Omental fat pad (tissue), 4 donors: ENCODE measurements at places on chromosomes 7 and 10. TPM values are rescaled to one million over a fixed set of nuclear protein-coding genes. Genes with fewer than 3 reads are reported as not detected.

- no peak for DNase-seq
These were observed 152.2 kb downstream of the TMEM178B start for GRCh38 chr7:141225916-141226618.

GRCh38 chr7:55052081-55052480 lies 33.3 kb downstream of the EGFR start:
- no peak for DNase-seq

DNA sequence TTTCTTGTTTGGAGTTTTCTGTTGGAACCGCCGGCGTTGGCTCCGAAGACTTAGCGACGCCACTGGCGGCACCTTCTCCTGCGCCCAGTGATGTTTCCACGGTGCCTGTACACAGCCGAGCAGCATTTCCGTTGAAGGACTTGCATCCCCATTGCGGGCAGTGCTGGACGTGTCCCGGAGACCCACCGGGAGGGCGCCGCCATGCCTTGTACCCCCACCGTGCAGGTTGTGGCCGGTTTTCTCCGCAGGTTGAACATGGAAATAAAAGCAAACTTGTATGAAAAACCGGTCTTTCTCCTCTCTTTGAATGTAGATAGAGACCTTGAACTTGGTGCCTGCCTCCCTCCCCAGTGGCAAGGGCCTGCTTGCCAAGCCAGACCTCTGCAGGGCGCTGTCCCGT lies 22.9 kb upstream of the CHST12 start:
- no peak for DNase-seq

DNA sequence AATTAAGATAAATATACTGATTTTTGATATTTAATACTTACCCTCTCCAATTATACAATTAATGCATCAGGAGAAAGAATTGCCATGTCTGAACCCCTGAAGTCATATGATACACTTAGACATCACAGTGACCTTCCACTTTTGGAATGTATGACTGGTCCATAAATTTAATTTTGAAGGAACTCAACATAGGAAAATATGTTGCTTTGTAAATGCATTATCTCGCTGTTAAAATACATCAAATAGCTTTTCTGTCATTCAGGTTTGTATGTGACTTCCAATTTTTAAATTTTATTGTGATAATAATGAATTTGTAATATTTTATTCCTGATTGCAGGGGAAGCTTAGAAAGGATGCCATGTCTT lies 631.9 kb upstream of the ANKRD30A start:
- no peak for DNase-seq

The GRIFIN gene
- total RNA-seq: not detected

The ANKRD30A gene
- total RNA-seq: 0.79 TPM

DNA sequence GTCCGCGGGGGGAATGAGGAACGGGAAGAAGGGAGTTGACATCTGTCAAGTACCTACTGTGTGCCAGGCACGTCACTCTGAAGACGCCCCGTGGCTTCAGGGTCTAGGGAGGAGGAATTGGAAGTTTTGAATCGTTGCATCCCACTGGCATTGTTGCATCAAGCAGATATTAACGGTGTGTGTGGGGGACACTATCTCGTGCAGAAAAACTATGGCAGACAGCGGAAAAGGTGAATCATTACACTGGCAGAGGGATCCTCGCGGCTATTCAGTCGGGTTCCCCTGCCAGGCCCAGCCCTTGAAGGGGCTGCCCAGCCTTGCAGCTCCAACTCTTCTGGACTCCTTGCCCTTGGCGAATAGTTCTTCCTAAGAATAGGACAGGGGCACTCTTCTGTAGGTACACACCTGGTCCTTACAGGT lies 1.0 kb upstream of the KIAA1549 start:
- DNase-seq: no peak

GRCh38 chr7:55965805-55966421 lies 1.5 kb downstream of the NIPSNAP2 start:
- no peak for DNase-seq

GRCh38 chr7:74138334-74138867 lies 35.8 kb upstream of the EIF4H start:
- DNase-seq: no peak

The STEAP1 gene
- total RNA-seq: 58.7 TPM

The ITGB8 gene
- 3.9 TPM for total RNA-seq

DNA sequence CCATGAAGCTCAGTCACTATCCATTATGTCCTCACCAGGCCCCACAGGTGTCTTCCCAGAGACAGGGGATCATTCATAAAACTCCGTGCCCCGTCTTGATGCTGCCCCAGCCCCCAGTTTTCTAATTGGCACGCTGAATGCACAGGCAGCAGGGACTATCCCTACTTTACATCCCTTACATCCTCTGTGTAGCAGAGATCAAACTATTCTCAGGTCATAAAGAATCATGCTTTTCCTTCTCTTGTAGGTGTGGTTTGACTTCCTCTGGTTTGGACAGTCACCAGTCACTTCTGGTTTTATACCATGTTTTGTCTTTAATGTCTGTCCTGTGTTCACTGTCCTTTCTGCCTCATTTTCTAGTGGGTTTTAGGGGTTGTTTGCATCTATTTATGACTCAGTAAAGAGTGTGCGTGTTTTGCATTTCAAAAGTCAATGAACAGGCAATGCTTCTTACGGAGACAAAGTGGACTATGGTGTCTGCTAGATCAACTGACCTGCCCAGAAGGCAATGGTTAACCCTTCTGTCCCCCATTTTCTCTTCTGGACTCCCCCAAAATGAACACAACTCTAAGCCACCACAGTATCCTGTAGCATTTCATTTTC lies 140.4 kb upstream of the NPVF start:
- no peak for DNase-seq

DNA sequence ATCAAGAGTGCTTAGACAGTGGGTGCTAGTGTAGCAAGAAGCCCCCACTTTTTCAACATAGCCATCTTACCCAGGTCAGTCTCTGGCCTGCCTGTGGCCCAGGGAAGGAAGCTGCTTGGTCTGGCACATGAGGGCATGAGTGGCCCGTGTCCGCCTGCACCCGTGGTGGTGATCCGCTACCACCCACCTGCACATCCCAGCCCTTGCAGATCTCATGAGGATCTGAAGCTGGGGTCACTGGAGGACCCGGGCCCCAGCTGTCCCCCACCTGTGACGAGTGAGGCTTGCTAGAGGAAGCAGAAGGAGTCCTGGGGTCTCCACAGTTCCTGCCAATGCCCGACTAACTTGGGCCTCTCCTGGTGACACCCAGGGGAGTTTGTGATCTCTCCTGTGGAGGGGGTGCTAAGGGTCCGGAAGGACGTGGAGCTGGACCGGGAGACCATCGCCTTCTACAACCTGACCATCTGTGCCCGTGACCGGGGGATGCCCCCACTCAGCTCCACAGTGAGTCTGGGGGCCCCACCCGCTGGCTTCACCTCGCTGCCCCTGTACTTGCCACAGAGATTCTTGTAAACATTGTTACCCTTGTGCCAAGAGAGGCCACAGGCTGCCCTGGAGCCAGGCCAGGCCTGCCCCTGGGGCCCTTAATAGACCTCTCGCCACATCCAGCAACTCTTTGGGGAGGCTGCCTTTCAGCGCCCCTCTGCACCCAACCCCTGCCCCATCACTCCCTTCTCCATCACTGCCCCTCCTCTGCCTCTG lies 10.8 kb upstream of the VSIR start:
- DNase-seq: no peak

- no peak for DNase-seq
These were observed 227.1 kb downstream of the ARHGAP12 start for GRCh38 chr10:31701546-31701945.

The IDI1 gene
- 60.2 TPM for total RNA-seq

The VWA2 gene
- 0.48 TPM for total RNA-seq

DNA sequence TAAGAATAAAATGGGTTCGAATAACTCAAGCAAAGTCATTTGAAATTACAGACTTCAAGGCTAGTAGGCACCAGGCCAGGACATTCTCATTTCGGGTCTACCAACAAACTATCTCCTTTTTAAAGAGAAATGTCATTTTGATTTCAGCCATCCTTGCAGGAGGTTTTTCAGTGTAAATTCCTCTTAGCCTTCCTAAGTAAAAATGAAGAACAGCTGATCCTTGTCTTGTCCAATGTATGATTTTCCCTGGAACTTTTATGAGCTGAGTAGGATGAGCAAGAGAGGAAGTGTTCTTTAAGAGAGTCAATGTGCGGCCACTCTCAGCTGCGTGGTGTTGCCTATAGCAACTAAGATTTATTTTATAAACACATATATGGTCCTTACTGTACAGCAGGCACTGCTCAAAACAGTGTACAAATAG lies 110.1 kb downstream of the PLCE1 start:
- no peak for DNase-seq

The NXPH1 gene
- total RNA-seq: not detected

The GOLGA7B gene
- 0.19 TPM for total RNA-seq

GRCh38 chr10:77522268-77522809 lies 115.3 kb downstream of the KCNMA1 start:
- no peak for DNase-seq

DNA sequence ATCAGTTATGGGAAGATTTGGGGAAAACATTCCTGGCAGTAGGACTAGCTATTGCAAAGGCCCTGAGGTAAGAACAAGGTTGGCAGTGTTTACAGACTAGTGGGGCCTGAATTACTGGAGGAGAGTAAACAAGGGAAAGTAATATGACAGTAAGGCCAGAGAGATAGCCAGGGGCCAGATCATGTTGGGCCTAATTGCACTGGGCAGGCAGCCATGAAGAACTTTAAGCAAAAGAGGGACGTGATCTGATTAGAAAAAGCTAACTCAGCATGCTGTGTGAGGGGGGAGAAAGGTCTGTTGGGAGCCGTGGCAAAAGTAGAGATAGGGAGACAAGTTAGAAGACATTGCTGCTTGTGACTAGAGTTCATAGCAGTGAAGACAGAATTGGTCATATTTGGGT lies 9.2 kb downstream of the NUP42 start:
- DNase-seq: no peak

- DNase-seq: no peak
These were observed 76.7 kb downstream of the ZEB1 start for GRCh38 chr10:31395695-31396094.

The SLF2 gene
- 27.3 TPM for total RNA-seq

DNA sequence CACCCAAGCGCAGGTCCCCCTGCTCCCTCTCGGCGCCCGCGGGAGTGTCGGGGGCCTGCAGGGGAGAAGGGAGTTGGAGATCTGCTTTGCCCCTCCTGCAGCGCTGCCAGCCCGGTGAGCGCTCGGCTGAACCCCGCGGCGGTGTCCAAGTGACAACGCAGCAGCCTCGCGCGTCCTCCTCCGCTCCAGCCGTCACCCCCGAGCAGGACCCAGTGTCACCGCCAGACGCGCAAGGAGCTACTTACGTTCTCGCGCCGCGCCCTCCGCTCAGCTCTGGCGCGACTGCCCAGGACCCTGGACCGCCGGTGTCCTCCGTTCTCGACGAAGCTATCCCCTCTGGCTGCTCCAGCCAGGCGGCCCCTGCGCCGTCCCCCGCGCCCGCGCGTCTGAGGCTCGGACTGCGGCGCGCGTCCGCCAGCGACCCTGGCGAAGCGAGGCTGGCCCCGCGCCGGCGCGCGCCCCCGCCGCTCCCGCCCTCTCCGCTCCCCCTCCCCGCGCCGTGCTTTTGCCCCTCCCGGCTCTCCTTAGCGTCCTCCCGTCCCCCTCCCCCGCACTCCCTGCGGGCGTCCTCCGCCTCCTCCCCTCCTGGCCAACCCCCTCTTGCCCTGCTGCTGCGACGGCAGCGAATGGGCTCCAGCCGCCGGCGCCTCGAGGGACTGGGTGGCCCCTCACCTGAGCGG lies at the start of gene NRCAM:
Gene NRCAM, minus strand, starts transcription at position 439 of the 680 bp plus-strand sequence. CDS start 216,372 bp downstream, outside the sequence.
- no peak for DNase-seq

GRCh38 chr10:15879058-15879457 lies 18.8 kb upstream of the MINDY3 start:
- DNase-seq: no peak

- DNase-seq: no peak
These were observed 236.6 kb upstream of the TCF7L2 start for GRCh38 chr10:112713411-112713810.

GRCh38 chr7:88206254-88206653 lies 13.6 kb downstream of the SRI start:
- DNase-seq: no peak

The GPR37 gene
- 3.2 TPM for total RNA-seq

GRCh38 chr10:76285012-76285411 lies 853.6 kb downstream of the LRMDA start:
- no peak for DNase-seq

The TRIM74 gene
- total RNA-seq: not detected

The C10orf95 gene
- total RNA-seq: not detected

The ACSM6 gene
- total RNA-seq: not detected

The ADCY1 gene
- total RNA-seq: 3.0 TPM

The CPEB3 gene
- total RNA-seq: 2.8 TPM

- DNase-seq: no peak
These were observed 32.6 kb downstream of the PTPN12 start for GRCh38 chr7:77569514-77570232.

GRCh38 chr7:105322655-105323277 lies 66.0 kb downstream of the SRPK2 start:
- no peak for DNase-seq

The SDK1 gene
- 14.7 TPM for total RNA-seq

DNA sequence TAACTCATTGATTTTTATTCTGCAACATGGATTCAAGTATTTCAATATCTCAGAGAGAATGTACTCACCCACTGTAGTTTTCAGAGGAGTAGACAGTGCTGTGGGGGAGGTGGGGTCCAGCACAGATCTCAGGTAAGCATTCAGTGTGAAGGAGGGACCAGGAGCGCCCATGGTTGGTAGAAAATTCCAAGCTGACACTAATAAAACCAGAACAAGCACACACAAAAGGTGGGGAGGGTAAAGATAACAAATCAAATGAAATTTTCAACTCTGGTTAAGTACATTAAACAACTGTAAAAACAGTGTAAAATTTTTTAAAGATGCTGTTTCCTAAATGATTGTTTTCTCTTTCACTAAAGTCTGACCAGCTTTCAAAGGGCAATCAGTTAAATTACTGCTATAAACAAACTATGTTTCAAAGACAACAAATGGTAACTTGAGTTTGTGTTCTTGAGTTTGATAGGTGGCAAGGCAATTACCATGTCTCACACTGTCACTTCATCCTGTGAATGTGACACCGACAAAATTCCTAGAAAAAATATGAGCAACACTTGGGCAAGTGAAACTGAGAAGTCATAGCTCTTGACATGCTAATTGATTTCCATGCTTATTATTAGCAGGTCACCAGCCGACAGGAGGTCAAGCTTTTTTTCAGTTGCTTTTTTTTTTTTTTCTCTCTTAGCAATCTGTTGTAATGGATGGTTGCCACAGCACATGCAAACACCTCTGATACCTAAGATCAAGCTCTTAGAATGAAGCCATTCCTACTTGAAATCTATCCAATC lies 205.8 kb upstream of the SLC26A5 start:
- no peak for DNase-seq

DNA sequence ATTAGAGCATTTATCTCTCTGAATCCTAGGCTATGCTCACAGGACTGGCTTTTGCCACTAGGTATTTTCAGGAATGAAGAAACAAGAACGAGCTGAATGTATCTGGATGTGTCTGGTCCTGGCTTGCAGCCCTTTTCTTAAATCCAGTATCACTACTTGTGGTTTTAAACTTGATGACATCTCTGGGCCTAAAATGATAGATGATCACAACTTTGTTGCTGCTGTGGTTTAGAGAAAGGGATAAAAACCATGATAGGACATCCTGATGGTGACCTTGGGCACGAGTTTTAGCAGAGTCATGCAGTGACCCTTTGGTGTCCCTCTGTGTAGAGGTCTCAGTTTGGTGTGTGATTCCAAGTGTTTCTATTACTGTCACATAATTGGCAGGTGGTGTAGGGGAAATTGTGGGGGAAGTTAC lies 31.7 kb upstream of the SEMA3C start:
- no peak for DNase-seq

GRCh38 chr7:36633377-36633776 lies 90.9 kb downstream of the AOAH start:
- no peak for DNase-seq
